Caco-2 (cell line): ENCODE measurements at places on chromosomes 5 and 9. TPM values are rescaled to one million over a fixed set of nuclear protein-coding genes. Genes with fewer than 3 reads are reported as not detected.

The HAND1 gene
- total RNA-seq, result 0.45 and 2.2 TPM in 2 replicates

The SVEP1 gene
- 2.4 and 2.9 TPM in 2 replicates for total RNA-seq

The FAM81B gene
- not detected in 2 replicates for total RNA-seq

The ISOC1 gene
- 29.8 and 33.3 TPM in 2 replicates for total RNA-seq

The QRFP gene
- not detected in 2 replicates for total RNA-seq

The PFN3 gene
- not detected in 2 replicates for total RNA-seq

The PCDHGA2 gene
- total RNA-seq, result 0.20 and 0.23 TPM in 2 replicates

The CAMK2A gene
- not detected in 2 replicates for total RNA-seq

The RNF224 gene
- total RNA-seq, result 0.27 TPM in 1 of 2 replicates, not detected in the other

The FAM13B gene
- total RNA-seq, result 49.0 and 55.8 TPM in 2 replicates

The MARVELD2 gene
- 47.2 and 50.3 TPM in 2 replicates for total RNA-seq

The NR2F1 gene
- 0.70 and 1.2 TPM in 2 replicates for total RNA-seq

The LRRC19 gene
- not detected in 2 replicates for total RNA-seq

The MRPL22 gene
- 84.8 and 87.8 TPM in 2 replicates for total RNA-seq

The FIBCD1 gene
- not detected in 2 replicates for total RNA-seq

The PCDHB13 gene
- total RNA-seq, result 0.12 TPM in 1 of 2 replicates, not detected in the other

The OSMR gene
- 0.11 TPM in 1 of 2 replicates, not detected in the other for total RNA-seq

The PRLR gene
- total RNA-seq, result 1.6 and 2.3 TPM in 2 replicates

The THG1L gene
- total RNA-seq, result 19.8 and 22.9 TPM in 2 replicates

The C1QTNF2 gene
- 0.16 TPM in 1 of 2 replicates, not detected in the other for total RNA-seq

The WDR36 gene
- 33.5 and 34.3 TPM in 2 replicates for total RNA-seq

The GCNT1 gene
- 18.9 and 19.1 TPM in 2 replicates for total RNA-seq

The ELAVL2 gene
- total RNA-seq, result 0.18 and 0.21 TPM in 2 replicates

The ACSL6 gene
- 0.19 and 1.4 TPM in 2 replicates for total RNA-seq

The STKLD1 gene
- total RNA-seq, result 3.4 and 4.1 TPM in 2 replicates

The HAVCR1 gene
- 135 and 144 TPM in 2 replicates for total RNA-seq

The CDC25C gene
- total RNA-seq, result 22.7 and 22.9 TPM in 2 replicates

The PLPP7 gene
- total RNA-seq, result 0.11 TPM in 1 of 2 replicates, not detected in the other

The GARIN3 gene
- total RNA-seq, result not detected in 2 replicates

The GMCL2 gene
- not detected in 2 replicates for total RNA-seq

The LRRC26 gene
- total RNA-seq, result 2.9 and 3.0 TPM in 2 replicates

The SLCO6A1 gene
- not detected in 2 replicates for total RNA-seq

The PHF24 gene
- total RNA-seq, result 0.12 TPM in 1 of 2 replicates, not detected in the other

The DUSP1 gene
- total RNA-seq, result 28.3 and 29.2 TPM in 2 replicates

The AK3 gene
- 31.9 and 32.0 TPM in 2 replicates for total RNA-seq

The TEX48 gene
- total RNA-seq, result not detected in 2 replicates

The SLC45A2 gene
- total RNA-seq, result 0.91 and 1.1 TPM in 2 replicates
